ENCODE measurements at places on chromosomes 6 and 20. TPM values are rescaled to one million over a fixed set of nuclear protein-coding genes. Genes with fewer than 3 reads are reported as not detected.

The IP6K3 gene
- not detected for total RNA-seq

The CARMIL1 gene
- 29.6 TPM for total RNA-seq

The TRPC4AP gene
- total RNA-seq, result 76.6 TPM

The SLC22A7 gene
- total RNA-seq, result not detected

The RALGAPA2 gene
- 78.2 TPM for total RNA-seq

The GLP1R gene
- not detected for total RNA-seq

The PLCB4 gene
- 6.8 TPM for total RNA-seq

The RHAG gene
- not detected for total RNA-seq

The ZCCHC3 gene
- 6.5 TPM for total RNA-seq

The KHDC1 gene
- total RNA-seq, result 1.7 TPM

The SIRPG gene
- total RNA-seq, result not detected

The IL20RA gene
- 0.17 TPM for total RNA-seq

The C20orf96 gene
- 3.1 TPM for total RNA-seq

The B3GALT4 gene
- 19.6 TPM for total RNA-seq

The AVP gene
- total RNA-seq, result 4.6 TPM

The LRRC73 gene
- total RNA-seq, result 0.57 TPM

The PRND gene
- not detected for total RNA-seq

The BFSP1 gene
- 0.94 TPM for total RNA-seq

The SPEF1 gene
- total RNA-seq, result not detected

The LTB gene
- total RNA-seq, result 0.85 TPM

The PLA2G7 gene
- total RNA-seq, result 4.8 TPM

The EDEM2 gene
- total RNA-seq, result 35.7 TPM

The NTSR1 gene
- not detected for total RNA-seq

The GTSF1L gene
- not detected for total RNA-seq

The TGM3 gene
- total RNA-seq, result not detected

The CCN5 gene
- total RNA-seq, result 1,717 TPM

The SPATS1 gene
- not detected for total RNA-seq

The GSTA3 gene
- total RNA-seq, result not detected

The SLC12A5 gene
- not detected for total RNA-seq

The CYP21A2 gene
- not detected for total RNA-seq

The ADAM33 gene
- 41.8 TPM for total RNA-seq
